ENCODE measurements at places on chromosomes 1 and 21.

DNA sequence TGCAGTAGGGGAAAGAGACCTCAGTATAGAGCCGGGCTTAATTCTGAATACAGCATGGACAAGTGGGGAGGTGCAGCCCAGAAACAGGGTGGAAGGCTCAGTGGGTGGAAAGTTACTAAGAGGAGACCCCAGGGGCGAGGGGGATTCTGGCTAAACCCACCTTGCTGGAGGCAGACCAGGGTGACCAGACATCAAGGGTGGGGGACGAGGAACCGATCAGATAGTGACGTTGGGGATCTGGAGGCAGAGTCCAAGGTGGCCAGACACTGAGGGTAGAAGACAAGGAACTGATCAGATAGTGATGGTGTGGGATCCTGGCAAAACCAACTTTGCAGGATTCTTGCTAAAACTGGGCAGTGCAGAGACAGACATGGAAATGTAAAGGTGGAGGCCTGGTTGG lies 36.8 kb downstream of the B3GALT5 start:
- DNase-seq = no peak

DNA sequence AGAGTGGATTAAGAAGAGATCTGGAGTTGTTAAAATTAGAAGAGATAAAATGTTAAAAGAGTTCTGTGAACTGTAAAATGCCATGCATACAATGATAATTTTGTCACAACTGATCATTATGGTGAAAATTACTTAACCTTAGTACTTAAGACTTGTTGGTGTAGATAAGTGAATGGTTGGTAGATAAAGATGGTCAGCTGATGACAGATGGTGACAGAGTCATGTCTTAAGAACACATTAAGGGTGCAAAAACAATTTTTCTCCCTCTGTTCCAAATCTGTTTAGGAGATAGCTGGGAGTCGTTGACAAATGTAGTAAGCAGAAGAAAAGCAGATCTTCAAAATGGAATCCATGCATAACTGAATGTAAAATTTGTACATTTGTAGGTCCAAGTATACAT lies 18.5 kb upstream of the CACHD1 start:
- DNase-seq = no peak

- DNase-seq = no peak
These were observed 7.5 kb downstream of the NGF start for GRCh38 chr1:115330480-115331013.

DNA sequence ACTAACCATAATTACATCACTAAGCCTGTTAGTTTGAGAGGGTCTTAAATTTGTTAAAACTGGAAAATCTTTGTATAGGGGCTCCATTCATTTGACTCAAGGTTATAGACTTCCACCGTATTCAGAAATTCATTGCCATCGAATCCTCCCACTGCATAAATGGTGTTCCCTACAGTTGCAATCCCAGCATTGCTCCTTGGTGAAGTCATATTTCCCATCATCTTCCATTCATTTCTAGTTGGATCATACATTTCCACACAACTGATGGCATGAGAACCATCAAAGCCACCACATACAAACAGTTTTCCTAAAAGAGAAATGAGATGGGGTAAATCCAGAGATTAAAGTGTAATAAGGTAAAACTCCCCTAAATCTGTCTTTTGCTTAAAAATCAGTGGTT lies 19.1 kb downstream of the IVNS1ABP start:
- no peak for DNase-seq

GRCh38 chr21:39014747-39015146 lies 168.5 kb downstream of the PSMG1 start:
- no peak for DNase-seq

DNA sequence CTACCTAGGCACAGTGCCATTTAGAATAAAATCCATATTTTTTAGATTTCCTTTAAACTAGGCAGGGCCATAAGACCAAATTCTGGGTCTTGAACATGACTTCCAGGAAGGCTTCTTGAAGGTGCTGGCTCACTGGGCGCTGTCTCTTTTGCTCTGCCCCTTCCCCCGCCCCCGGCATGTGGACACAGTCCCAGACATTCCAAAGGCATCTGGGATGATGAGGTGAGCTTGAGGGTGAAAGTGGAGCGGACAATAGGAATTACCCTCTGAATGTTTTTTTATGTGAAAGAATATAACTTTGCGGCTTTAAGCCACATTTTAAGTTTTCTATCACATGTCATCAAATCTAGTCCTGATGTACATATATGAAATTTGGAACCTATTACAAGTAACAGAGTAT lies 29.4 kb downstream of the RWDD3 start:
- DNase-seq = no peak

DNA sequence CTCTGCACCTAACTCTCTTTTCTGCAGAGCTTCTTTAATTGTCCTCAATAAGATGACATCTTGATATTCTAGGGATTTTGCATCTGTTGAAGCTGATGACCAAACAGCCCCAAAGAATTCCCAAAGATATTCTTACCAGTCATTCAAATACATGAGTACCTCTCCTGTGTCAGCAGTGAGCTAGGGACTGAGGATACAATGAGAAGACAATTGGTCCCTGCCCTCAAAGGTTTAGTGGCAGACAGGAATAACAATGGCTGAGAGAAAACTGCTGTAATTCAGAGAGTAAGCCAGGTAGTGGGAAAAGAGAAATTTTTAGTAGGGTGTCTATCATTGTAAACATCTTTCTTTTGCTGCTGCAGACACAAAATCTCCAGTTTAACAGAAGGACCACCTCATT lies 5.9 kb downstream of the MCOLN3 start:
- no peak for DNase-seq
